ENCODE measurements at places on chromosomes 2 and 18.

GRCh38 chr18:44599412-44599811 is 81.3 kb upstream of the SETBP1 start:
- DNase-seq: no peak

DNA sequence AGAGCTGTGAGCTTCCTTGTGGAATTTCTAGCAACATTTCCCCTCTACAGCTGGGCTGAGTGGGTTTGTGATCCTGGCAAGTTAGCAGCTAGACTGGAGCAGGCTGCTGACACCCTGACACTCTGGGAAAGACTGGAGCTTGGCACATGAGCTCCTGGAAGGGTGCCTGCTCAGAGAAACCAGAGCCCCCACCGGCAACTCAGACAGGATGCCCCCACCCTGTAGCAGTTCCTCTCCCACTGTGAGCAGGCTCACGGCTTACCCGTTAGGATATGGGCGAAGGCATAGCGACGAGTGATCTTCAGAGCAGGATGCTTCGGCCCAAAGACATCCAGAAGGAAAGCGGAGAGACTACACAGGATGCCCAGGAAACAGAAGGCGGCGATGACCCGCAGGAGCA is 11.2 kb downstream of the TMEM127 start:
- DNase-seq: no peak

DNA sequence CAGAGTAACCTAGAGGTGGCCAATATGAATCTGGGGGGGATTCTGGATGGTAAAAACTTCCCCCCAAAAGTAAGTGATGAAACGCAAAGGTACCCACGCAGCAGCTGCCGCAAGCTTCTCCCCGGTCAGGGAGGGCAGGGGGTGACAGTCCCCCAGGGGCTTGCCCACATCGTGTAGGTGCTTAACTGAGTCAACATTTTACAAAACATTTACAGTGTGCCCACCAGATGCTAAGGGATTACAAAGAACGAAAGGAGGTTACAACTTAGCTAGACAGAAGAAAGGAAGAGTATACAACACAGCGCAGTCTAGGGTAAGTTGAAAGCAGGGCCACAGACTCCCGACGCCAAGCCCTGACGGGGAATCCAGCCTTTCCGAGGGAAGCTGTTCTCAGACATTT is 45.6 kb downstream of the LPIN2 start:
- DNase-seq: no peak

DNA sequence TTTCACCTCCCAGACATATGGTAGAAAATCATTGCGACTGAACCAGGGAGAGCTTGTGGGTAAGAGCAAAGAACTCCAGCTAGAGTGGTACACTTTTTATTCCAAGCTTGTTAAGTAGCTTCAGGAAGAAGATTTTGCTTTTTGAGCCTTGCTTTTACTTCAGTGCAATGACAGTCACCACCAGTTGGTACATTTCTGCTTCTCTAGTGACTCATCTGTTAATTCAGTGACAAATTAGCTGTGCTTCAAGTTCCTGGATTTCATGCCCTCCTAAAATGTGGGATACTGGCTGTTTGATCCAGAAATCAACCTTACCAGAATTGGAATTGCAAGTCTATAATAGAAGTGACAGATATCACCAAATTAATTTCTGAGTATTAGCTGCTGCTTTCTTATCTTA is 117.6 kb upstream of the TTN start:
- DNase-seq: no peak

GRCh38 chr2:121583555-121583954 is 52.9 kb downstream of the RNU4ATAC start:
- no peak for DNase-seq

- no peak for DNase-seq
Observed at GRCh38 chr2:187877391-187877790, 323.2 kb upstream of the TFPI start.

DNA sequence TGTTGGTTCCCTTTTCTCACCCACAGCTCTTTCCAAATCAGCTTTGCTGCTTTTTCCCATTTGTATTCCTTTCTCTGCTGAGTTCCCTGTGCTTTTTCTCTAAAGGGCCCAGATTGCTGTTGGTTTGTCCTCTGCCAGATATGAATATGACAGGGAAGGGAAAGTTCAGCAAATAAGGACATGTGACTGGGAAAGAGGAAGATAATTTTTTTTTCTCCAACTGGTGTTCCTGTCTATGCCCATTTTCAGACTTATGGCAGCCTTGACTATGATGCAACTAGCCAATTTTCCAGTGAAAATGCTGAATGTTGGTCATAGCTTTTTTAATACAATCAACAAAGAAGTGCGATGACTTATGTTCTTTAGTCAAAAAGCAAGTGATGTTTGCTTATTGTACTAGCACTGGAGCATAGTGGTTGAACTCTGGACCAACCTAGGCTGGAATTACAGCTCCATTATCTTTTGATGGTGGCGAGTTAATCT is 7.7 kb downstream of the MDH1 start:
- no peak for DNase-seq

GRCh38 chr2:182971820-182972547 is 66.3 kb downstream of the NCKAP1 start:
- no peak for DNase-seq

DNA sequence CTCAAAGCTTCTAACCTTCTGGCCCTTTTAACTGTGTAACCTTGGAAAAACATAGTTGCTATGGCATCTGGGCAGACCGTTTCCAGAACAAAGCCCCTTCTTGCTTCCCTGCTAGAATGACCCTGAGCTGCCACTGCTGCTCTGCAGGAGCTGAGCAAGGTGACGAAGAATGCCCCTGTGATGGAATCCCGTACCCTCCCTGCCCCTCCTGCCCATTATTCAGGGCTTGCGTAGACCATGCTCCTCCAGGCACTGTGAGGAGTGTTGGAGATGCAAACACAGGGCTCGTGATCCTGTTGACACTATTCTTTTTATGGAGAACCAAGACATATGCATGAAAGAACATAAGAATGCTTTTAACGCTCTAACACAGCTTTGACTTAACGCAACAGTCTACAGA is 191.1 kb downstream of the CDH2 start:
- no peak for DNase-seq

- DNase-seq: no peak
Observed at GRCh38 chr18:46560671-46561045, 96.4 kb downstream of the LOXHD1 start.

DNA sequence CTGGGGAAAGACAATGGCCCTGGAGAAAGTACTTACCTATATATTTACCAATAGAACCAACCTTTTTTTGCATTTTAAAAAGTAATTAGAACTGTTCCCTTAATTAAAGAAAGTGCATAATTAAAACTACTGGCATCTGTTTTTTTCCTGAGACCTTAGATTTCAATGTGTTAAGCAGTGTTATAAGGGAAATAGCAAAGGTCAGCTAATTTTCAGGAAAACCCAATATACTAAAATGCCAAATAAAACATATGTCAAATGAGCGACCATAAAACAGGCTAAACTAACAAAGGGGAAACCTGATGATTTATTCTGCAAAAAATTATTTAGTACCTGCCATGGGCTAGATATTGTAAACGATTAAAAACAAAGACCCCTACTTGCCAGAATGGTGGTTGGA is 223.9 kb upstream of the SESTD1 start:
- DNase-seq: no peak

GRCh38 chr2:124426625-124427024 is 401.5 kb downstream of the CNTNAP5 start:
- no peak for DNase-seq

- no peak for DNase-seq
Observed at GRCh38 chr2:145597006-145597405, 1077.1 kb upstream of the ZEB2 start.

DNA sequence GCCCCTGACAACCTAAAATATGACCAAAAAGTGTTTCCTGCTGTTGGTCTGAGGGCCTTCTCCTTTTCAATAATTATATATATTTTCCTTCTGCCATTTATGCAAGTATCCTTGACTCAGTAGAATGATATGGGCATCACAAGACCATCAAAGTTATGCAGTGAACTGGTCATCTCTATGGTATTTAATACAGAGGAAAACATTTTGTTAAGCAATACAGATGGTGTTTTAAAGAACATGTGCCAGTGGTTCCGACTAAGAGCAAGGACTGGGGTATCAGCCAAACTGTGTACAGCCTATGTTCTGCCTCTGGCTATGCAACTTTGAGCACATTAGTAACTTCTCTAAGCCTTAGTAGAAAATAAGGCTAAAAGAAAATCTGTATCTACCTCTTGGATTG is 179.0 kb downstream of the TRABD2A start:
- DNase-seq: no peak

GRCh38 chr2:78355967-78356366 is 669.5 kb upstream of the REG3G start:
- no peak for DNase-seq

GRCh38 chr18:66344227-66344626 is 259.7 kb downstream of the CDH19 start:
- DNase-seq: no peak

DNA sequence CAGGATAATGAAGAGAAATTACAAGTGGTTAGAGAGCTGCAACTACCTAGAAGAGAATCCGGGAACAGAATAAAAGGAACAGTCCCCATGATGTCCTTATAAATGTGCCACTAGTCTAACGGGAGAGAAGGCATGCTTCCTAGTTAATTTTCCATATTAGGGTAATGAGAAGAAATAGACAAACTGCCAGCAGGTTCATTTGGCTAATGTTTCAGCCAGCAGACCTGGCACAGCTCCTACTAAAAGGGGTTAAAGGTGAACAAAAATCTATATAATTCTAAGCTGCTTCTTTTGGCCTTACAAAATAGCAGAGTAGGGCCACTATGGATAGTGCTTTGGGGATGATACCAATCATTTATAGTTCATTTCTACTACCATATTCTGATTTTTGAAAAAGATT is 845.3 kb upstream of the GCFC2 start:
- no peak for DNase-seq

- no peak for DNase-seq
Observed at GRCh38 chr2:119849838-119850565, 90.3 kb downstream of the PTPN4 start.

GRCh38 chr2:112600634-112601033 is 16.2 kb downstream of the CHCHD5 start:
- DNase-seq: no peak

GRCh38 chr2:48530033-48530811 is at the start of gene STON1:
Gene STON1 (plus strand): TSS chr2:48530154. CDS start chr2:48580634, 50,480 bp downstream.
- DNase-seq: peak; percentile 13

- no peak for DNase-seq
Observed at GRCh38 chr18:45780568-45780967, 44.9 kb upstream of the SIGLEC15 start.

- DNase-seq: no peak
Observed at GRCh38 chr18:73274812-73275621, 407.2 kb upstream of the NETO1 start.

DNA sequence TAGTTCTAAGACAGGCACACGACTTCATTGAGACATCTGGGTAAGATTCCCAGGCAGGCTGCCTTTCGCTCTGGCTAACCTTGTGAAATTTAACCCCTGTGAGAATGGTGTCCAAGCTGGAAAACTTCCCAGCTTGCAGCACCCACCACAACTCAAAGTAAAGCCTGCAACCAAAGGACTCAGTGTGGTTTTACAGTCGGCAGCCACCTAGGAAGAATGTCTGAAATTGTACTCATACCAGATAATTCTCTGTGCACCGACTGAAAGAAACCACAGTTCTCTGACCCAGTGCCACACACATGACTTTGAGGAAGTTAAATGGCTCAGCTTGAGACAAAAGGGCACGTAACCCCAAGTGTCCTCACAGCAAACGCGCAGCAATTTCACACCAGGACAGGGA is 125.7 kb downstream of the RBMS1 start:
- no peak for DNase-seq

GRCh38 chr2:181234487-181234891 is 222.7 kb upstream of the ITGA4 start:
- DNase-seq: no peak

- DNase-seq: no peak
Observed at GRCh38 chr18:32301361-32301760, 111.5 kb downstream of the MEP1B start.

- DNase-seq: no peak
Observed at GRCh38 chr2:236785611-236786057, 216.0 kb downstream of the ACKR3 start.

DNA sequence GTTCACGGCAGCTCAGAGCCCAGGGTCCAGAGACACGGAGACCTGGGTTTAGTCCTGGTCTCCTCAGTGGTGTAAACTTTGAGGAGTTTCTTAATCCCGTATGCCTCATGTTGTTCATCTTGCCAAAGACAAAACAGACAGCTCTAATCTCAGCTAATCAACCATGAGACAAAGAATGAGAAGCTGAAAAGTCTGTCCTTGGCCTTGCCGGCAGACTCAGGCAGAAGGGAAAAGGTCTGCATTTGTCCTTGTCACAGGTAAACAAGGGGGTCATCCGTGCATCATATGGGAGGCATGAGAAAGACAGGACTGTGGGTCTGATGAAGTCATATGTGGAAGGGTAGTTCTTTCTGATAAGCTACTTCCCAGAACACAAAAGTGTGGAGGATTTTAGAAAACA is 1.8 kb upstream of the ARMC9 start:
- DNase-seq: no peak

DNA sequence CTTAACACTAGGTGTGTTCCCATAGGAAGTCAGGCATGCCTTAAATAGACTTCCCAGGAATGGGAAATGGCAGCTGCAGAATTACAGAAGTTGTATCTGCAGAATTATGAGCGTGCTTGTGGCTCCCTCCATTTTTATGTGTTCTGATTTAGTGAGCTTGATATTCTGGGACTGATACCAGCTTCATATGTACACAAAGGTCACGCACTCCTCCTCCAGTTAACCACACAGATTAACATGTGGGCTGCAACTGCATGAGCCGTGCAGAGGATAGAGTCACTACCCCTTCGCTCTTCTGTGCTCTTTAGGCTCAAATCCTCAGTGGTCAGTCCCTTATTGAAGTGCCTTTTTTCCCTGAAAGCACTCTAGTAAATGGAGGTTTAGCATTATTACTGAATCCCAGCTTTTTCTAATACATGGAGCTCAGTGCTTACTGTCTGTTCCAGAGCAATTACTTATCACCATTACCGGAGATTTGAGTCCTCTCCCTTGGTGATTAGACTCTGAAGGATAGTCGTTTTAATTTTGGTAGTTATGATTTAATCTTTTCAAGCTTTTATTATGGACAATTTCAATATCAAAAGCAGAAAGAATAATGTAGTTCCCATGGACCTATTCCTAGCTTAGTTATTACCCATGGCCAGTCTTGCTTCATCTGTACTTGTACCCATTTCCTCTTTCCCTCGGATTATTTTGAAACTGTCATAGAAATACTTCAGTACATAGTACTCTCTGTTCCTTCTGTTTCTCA is 238.3 kb downstream of the PRKCE start:
- DNase-seq: no peak

GRCh38 chr2:1717113-1717512 is 27.2 kb downstream of the PXDN start:
- no peak for DNase-seq

GRCh38 chr2:9802576-9802993 is 40.7 kb upstream of the TAF1B start:
- no peak for DNase-seq

- DNase-seq: no peak
Observed at GRCh38 chr2:31578316-31578715, 2.4 kb downstream of the SRD5A2 start.

GRCh38 chr2:97849881-97850528 is 136.6 kb downstream of the ZAP70 start:
- no peak for DNase-seq

- DNase-seq: no peak
Observed at GRCh38 chr18:35095983-35096676, 54.9 kb downstream of the MAPRE2 start.

- DNase-seq: no peak
Observed at GRCh38 chr2:130150181-130151144, 5.6 kb upstream of the CCDC74B start.
